ENCODE measurements at places on chromosomes 1 and 21.

DNA sequence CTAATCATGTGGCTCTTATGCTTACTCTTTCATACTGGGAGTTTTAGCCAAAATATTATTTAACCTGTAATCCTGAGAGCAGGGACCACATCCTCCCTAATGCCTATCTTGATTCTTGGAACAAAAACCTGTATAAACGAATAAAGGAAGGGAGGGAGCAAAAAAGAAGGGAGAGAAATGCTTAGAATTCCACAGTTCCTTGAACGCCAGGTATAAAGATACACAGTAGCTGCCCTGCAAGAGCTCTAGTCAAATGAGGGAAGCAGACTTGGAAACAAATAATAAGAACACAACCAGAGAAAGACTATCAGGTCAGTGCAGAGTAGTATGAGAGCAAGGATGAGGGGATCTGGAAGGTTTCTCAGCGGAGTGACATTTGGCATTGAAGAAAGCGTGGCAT, 116.3 kb downstream of the SLC30A10 start:
- DNase-seq: no peak

GRCh38 chr1:59504276-59504675, 207.4 kb downstream of the FGGY start:
- no peak for DNase-seq

DNA sequence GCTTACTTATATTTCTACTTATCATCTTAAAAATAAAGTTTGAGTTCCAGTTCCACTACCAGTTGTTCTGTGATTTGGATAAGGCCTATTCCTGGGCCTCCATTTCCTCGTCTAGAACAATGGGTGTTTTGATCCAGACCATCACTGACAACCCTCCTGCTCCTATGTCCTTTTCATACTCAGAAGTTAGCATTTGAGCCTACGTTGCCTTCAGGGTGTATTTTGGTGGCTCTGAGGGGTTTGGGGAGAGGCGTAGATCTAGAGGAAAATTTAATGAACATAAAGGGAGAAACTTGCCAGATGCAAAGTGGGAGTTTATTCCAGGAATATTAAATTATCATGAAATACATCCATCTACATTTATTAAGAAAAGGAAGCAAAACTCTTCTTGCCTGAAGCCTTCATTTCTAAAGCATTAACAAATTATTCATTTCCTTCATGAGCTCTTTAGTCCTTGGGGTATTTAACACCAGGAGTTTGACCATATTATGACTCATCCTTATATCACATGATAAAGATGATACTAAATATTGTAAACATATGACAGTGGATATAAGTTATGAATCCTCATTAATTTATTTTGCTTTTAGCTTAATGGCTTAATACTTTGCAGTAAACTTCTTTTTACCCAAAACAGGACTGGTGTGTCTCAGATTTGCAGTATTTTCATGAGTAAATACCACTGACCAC, 47.2 kb upstream of the SYT14 start:
- DNase-seq: no peak

- DNase-seq: no peak
These were observed 28.3 kb upstream of the PEF1 start for GRCh38 chr1:31672986-31673385.

DNA sequence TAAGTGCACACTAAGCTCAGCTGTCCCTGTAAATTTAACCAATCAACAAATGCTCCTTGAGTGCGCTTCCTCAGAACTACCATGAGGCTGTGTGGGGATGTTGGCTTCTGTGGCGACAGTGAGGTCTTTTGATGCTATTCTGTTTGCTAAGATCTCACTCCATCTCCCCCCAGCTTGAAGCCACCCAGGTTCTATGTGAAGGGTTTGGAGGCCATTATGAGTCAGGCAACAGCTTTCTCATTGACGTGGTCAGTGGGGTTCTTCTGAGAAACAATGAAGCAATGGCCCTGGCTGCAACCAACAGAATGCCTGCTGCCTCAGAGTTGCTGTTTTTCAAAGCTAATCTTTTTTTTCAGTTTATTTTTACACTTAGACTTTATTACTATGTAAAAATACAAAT, 205.5 kb downstream of the PTBP2 start:
- DNase-seq: no peak

- DNase-seq: no peak
These were observed 110.9 kb downstream of the ASTN1 start for GRCh38 chr1:177053648-177054047.
